ENCODE measurements at places on chromosomes 16 and 17.

DNA sequence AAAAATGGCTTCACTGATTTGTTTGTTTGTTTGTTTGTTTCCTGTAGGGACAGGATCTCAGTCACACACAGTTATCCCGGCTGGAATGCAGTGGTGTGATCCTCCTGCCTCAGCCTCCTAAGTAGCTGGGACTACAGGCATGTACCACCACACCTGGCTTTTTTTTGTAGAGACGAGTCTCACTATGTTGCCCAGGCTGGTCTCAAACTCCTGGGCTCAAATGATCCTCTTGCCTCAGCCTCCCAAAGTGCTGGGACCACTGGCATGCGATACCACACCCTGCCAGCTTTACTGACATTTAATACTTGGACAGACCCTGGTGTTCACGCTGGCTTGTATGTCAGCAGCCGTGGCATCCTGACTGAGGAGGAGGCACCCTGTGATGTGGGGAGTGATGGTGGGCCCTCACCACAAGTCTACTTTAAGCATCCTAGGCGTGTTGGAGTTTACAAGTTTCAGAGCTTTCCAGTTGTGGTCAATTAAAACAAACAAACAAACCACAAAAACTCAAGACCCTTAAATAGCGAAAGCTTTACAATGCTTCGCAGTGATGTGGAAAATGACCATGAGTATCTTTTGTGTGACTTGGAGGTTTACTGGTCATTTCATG lies 5.1 kb downstream of the ABCA3 start:
- DNase-seq, result no peak

DNA sequence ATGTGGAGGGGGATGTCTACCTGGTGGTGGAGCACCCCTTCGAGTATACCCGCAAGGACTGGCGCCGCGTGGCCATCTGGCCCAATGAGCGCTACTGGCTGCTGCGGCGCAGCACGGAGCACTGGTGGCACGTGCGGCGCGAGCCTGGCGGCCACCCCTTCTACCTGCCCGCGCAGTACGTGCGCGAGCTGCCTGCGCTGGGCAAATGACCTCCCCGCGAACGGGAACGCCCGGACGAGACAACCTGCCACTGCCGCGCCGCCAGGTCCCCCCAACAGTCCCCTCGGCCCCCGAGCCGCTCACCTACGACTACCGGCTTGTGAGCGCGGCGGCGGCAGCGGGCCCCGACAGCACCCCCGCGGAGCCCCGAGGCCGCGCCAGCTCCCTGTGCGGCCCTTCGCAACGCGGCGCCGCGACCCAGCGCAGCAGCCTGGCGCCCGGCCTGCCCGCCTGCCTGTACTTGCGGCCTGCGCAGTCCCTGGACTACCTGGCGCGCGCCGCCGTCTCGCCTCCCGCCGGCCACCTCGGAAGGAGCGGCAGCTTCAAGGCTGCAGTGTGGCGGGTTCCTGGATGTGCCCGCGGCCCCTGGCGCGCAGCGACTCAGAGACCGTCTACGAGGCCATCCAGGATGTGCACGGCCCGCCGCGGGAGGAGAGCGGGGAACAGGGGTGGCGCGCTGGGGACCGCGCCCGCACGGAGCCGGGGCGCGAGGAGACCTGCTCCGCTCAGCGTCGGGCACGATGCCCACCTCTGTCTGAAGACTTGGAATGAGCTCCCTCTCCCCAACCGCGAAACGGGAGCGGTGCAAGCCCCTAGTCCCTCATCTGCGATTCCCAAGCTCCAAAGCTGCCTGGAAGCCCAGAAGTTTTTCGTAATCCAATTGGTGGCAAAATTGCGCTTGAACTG lies 48.7 kb upstream of the AMZ2 start:
- DNase-seq, result no peak

GRCh38 chr17:46818316-46818928 lies at the start of gene WNT3:
Gene WNT3, minus strand, starts transcription at chr17:46818692. Its CDS starts 95 bp downstream, at chr17:46818597.
- DNase-seq, result no peak

DNA sequence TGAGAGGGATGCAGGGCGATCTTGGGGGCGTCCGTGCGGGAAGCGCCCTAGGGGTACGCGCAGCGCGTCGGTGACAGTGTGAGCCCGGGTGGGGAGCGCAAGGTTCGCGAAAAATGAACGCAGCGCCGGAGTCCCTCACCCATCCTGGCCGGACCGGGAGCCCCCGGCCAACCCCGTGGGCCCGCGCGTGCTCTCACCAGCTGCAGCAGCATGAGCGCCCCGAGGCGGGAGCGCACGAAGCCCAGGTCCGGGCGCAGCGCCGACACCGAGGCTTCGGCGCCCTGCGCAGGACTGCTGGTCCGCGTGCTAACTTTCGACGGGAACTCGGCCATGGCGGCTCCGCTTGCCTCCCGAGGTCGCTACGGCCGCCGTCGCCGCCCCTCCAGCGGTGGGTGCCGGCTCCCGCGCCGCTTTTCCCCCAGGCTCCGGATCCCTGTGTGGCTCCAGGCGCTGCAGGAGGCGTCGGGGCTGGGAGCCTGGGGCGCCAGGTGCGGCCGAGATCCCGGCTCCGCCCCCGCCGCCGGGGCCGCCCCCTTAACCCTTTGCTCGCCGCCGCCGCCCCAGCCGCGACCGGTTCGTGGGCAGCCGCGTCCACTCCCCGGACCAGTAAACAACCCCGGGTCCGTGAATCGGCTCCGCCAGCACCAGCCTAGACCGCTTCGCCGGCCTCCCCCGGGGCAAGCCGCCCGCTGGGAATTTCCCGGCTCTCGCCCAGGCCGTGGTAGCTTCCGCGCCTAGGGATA lies at the start of gene PLLP:
Gene PLLP, minus strand, starts transcription at position 464 of the 743 bp plus-strand sequence. Its CDS starts 132 bp downstream, at position 332.
- no peak for DNase-seq

DNA sequence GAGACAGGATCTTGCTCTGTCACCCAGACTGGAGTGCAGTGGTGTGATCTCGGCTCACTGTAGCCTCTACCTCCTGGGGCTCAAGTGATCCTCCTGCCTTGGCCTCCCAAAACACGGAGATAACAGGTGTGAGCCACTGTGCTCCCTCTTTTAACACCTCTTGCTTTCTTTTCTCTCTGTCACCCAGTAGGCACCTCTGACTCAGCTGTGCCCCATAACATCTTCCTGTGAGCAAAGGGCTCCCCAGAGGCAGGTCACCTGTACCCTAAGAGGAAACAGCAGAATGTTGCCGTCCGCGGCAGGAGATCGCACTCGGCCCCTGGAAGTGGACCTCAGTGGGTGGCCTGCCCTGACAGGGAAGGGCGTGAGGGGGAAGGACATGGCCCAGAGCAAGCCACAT lies 918 bp upstream of the NLRC3 start:
- no peak for DNase-seq

- DNase-seq, result no peak
Observed at GRCh38 chr17:75094871-75095399, 7.2 kb downstream of the SLC16A5 start.

GRCh38 chr17:61904094-61904710 lies 23.6 kb downstream of the INTS2 start:
- DNase-seq, result peak; percentile 87

DNA sequence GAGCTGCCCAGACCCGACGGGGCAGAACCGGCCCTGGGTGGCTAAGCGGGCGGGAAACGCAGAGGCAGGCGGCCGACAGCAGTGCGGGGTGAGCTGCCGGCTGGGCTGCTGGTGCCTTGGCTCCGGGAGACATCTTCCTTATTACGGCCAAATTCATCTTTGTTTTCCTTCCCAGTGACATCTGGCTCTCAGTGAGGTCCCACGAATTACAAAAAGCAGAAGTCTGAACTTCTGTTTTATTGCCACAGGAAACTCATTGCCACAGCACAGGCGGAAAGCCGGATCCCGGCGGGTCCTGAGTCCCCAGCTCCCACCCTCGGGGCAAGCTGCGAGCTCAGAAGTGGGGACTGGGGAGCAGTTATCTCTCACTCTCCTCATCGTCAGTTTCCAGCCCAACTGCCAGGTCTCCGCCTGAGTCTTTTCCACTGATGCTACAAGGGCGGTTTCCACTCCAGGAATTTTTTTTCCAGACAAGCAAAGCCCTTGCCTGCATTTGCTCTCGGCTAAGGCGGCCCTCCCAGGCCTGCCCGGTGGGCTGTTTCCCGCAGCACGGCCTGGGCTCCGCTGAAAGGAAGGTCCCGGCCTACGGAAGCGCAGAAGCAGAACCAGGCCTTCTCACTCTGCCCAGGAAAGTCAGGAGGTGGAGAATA lies 40.3 kb downstream of the CBFA2T3 start:
- no peak for DNase-seq

DNA sequence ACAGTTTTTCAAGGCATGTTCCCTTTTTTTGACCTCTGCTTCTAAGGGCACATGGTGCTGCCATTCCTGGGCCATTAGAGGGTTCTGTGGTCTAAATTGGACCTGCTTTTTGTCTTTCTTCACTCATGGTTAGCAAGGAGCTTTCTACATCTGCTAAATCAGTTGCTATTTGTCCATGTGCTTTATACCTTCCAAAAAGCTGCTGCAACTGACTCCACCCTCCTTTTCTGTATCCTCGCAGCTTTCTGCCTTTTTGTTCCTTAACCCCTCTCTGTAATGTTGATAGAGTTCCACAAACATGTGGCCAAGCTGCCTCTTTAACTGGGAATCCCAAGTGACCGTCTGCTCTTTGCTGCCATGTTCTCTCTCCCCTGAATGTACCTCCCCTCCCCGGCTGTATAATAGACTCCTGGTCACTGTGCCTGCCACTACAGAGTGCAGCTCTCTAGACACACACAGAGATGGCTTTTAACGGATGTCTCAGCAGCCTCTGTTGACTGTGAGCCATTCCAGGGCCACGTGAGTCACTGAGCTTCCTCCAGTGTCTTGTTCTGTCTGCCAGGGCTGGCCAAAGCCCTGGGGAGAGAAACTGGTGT lies 57.4 kb upstream of the TEKT3 start:
- no peak for DNase-seq

DNA sequence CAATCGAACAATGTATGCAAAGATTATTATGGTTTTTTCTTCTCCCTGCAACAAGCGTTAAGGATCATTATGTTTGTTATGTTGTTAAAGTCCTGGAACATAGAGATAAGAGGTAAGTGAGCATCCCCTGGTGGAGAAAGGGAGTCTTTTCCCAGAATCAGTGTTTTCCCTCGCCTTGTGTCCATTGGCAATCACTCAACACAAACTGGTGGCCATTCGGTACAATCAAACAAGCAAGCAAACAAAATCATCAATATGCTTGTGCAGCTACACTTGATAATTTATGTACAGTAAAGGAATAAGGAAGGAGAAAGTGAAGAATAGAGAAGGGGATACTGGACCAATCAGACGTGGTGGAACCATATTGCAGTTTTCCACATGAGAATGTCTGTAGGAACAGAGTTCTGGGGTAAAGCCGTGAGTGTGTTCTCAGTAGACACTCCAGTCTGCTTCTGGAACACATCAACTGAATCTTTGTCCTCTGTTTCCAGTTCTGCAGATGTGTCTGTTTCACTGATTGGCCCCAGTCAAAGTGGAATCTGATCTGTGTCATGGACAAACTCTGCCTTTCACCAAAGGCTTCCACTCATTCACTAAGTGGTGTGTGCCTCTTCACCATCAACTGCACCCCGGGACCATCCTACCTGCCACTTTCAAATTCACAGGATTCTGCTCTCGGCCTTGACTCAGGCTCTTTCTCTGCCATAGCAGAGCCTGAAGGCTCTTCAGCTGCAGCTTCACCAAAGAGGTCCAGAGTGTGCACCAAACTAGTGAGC lies 169.5 kb downstream of the AHSP start:
- DNase-seq, result peak; percentile 11

GRCh38 chr17:300881-301280 lies 51.7 kb downstream of the RPH3AL start:
- no peak for DNase-seq

- no peak for DNase-seq
Observed at GRCh38 chr16:2842340-2843000, 12.4 kb downstream of the ZG16B start.

DNA sequence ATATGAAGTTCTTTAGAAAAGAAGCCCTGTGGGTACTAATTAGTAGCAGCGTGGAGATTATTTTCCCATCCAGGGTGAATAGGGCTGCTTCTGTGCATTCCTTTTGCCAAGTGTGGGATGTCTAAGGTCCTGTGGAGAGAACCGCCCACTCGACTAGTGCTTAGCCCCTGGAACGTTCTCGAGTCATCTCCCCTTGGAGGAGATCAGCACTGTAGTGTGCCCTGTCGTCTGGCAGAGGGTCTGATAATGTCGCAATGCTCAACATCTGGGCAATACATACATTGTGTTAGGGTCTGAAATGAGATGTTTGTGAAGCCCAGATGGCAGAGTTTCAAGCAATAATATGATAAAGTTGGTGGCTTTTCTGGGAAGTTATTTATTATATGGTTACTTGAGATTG lies 64.8 kb downstream of the SPECC1 start:
- no peak for DNase-seq
